T-cell (primary cell): ENCODE measurements at places on chromosomes 7 and 10.
A peak's percentile ranks its signal among the peaks of the same experiment; 100 is the strongest.

- no peak for DNase-seq
Measured at GRCh38 chr10:49207936-49208487, 19.8 kb upstream of the TMEM273 start.

DNA sequence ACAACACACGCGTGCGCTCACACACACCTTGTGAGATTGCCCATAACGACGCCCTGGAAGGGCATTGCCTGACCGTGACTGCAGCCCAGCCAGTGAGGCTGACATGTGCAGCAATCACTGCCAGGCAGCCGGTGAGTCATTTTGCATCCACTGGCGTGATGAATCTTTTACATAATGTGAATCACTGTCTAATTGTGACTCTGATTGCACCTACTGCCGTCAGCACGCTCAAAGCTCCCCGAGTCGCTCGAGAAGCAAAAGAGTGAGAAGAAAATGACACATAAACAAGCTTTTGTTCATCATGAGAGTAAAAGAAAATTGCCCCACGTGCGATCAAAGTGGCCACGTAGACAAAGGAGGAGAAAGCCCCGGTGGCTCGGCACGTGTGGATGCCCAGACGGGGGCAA, 117.4 kb upstream of the PFKP start:
- DNase-seq, result no peak

DNA sequence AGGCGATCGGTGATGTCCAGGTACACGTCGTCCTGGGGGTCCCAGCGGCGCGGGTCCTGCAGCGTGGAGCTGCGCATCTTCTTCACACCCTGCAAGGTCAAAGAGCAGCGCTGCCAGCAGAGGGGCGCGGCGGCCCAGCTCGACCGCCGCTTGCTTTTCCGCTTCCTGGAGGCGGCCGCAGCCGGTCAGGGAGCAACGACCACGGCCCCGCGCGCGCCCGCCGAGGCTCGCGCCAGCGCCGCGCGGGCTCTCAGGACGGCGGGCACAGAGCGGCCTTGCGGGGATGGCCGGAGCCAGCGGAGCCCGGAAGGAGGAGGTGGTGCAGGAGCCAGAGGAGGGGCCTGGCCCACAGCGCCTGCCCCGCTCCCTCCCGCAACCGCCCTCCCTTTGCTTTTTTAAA, 76.4 kb upstream of the CDC14C start:
- DNase-seq, result no peak

DNA sequence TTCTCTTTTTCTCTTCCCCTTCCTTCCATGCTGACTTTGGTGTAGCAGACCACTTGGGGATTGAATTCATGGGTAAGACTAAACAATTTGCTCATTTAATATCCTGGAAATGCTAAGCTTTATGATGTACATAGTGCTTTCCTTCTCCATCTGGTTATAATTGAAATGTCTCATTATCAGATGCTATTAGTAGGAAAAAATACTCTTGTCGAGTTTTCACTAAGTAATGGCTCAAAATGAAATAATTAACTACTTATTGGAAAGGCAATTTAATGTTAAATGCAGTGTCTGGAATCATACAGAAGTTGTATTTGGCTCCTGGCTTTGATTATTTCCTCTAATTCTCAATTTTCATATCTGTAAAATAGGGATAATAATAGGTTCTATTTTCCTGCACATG, 990.4 kb downstream of the NRG3 start:
- DNase-seq, result no peak

DNA sequence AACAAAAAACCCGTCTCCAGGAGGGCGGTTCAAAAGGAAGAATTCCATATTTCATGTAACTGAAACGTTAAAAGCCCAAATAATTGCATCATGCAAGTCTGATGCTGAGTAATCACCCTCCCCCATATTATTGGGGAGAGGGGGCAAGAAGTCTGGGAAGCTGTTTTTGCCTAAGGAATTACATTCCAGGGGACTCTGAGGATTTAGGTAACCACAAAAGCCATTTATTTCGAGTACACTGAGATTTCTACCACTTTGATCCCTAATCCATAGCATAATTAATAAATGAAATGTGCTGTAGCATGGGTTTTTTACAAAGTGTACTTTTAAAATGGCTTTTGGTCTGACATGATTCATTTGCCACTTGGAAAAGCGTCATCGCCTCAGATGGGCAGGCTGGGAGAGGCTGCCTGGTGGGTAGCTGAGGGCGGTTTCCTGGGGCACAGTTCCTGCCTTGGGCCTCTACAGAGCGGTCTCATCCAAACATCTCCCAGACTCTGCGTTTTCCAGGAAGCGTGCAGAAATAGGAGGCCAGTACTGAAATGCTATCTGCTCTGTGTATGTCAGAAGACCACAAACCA, 106.5 kb downstream of the TCF7L2 start:
- no peak for DNase-seq

GRCh38 chr10:42578019-42578418, 60.4 kb downstream of the ZNF33B start:
- DNase-seq, result no peak

DNA sequence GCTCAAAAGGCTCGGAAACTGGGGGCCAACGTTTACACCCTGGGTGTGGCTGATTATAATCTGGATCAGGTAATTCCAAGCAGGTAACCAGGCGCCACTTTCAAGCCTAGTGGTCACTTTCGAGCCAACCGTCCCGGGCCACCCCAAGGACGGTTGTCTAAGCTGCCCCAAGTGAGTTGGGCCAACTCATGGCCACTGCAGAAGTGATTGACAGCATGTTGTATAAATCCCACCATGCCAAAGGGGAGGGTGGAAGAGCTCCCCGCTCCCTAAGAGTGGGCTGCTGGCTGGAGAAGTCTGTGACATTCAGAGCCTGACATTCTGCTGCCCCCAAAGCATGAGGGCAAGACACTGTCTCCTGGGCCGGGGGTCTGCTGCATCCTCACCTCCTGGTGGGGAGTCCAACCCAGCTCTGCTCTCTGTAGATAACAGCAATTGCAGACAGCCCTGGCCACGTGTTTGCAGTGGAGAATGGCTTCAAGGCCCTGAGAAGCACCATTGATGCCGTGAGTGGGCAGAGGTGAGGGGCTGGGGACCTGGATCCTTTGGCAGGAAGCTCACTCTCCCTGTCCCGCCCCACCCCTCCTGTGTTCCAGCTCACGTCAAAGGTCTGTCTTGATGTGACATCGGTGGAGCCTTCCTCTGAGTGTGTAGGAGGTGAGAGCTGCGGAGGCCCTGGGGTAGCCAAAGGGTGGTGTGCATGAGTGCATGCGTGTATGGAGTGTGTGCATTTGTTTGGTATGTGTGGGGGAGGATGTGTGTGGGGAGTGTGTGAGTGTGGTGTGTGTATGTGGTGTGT, 10.8 kb downstream of the ANTXRL start:
- DNase-seq, result no peak

DNA sequence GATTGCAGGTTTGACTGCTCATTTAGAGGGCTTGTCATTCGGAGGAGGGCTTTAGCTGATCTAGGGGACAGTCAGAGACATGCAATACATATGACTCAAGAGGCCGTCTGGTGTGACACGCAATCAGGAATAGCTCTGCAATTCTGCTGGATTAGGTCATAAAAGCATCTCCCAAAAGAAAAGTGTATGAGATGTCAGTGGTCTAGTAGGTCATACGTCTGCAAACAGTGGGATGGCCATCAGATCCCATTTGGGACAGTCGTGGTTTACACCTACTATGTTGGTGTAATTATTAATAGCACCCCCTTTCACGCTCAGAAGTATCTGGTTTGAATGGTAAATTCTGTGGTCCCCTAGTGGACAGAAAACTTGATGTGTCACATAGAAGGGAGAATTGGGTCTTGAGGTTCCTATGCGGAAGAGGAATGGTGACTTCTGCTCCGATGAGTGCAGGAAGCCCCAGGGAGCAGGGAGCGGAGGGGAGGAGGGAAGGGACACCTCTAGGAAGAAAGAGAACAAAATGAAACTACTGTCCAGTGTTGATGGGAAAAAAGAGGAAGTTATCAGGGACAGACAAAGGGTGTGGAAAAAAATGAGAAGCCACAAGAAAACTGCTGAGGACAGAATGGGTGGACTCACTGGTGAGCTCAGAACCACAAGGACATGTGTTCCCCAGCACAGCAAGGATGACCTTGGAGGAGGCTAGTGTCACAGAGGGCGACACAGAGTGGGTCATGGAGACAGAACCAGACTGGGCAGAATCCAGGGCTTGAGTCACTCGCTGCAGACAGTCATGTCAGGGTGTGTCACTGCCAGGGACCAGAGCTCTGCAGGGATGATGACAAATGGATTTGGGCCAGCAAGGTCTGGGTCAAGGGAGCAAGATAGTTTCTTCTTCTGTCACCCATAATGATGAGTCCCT, 59.9 kb downstream of the MAP3K8 start:
- DNase-seq, result peak; percentile 2

GRCh38 chr7:78267141-78267540, 468.6 kb downstream of the PHTF2 start:
- no peak for DNase-seq

- no peak for DNase-seq
Measured at GRCh38 chr10:101894742-101895141, 51.1 kb upstream of the KCNIP2 start.

DNA sequence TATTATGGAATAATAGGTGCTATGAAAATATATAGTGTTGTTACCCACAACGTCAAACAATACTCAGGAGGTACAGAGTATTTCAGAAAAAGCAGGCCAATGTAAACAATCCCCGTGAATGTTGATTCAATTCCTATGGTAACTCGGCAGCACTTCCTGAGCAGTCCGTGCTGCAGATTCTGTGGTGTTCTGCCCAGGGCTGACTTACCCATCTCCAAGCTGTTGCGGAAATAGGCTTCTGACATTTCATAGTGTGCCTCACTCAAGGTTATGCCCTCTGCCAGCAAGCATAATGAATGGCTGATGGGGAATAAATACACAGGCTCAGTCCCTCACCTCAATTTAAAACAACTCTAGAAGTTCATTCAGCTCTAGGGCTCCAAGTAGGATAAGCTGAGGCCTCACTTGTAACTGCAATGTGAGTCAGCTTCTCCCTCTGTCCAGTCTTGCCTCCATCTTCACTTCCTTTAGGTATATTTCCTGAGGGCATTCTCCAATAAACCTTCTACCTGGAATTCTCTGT, 177.6 kb downstream of the GNAI1 start:
- no peak for DNase-seq

DNA sequence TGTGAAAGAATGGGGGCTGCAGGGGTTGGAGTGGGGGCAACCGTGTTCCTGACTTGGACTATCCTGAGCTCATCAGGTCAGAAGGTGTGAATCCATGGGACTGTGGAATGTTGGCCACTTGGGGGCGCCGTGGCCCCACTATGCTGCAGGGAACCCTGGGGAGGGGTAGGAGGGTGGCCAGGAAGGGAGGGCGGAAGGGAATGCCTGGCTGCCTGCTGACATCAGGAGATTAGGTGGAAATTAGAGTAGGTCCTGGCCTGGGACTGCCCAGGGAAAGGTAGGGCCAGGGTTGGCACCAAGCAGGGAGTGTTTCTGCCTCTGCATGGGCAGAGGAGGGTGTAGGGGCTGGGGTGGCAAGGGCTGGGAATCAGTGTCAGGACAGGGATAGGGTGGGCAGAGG, 65.8 kb upstream of the PRSS58 start:
- DNase-seq, result no peak
